Stimulated activated CD4-positive, alpha-beta T cell treated with anti-CD3 and anti-CD28 coated beads, Interleukin-1b, Interleukin-23, amount 100 ng/mL, for 1 hour (primary cell): ENCODE measurements at places on chromosomes 12 and 14.

DNA sequence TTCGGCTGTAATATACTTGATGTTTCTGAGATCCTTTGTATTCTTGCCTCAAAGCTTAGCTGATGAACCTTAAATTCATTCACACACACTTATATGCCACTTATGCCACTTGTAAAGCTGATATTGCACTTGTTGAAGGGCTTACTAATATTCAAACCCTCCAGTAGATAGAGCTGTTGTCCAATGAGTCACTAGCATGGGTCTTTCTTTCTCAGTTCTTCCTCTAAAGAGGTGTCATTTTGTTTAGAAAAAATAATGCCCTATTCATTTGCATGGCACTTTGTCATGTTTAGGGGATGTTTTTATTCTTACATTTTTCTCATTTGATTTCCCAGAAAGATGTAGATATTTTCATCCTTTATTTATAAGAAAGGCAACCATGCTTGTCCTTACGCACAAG lies 56.4 kb downstream of the MON2 start:
- DNase-seq: no peak

- DNase-seq: no peak
Observed at GRCh38 chr12:106913456-106913855, 42.3 kb upstream of the TMEM263 start.

- no peak for DNase-seq
Observed at GRCh38 chr14:91380610-91381371, 36.8 kb downstream of the CCDC88C start.

DNA sequence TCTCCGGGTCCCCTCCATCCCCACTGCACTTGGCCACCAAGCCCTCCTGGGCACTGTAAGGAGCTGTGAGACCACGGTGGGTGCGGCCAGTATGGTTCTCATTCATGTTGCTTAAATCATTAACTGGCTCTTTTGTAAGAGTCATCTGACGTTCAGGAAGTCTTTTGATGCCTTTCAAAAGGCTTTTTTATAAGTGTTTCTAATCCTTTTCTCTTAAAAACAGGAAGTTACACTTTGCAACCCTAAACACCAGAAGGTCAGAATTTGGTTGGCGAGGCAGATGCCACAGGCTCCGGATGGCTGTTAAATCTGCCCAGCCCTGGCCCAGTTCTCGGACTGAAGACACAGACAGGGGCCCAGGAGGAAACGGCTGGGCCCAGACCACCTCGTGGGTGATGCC lies 26.1 kb upstream of the DIO3 start:
- no peak for DNase-seq

DNA sequence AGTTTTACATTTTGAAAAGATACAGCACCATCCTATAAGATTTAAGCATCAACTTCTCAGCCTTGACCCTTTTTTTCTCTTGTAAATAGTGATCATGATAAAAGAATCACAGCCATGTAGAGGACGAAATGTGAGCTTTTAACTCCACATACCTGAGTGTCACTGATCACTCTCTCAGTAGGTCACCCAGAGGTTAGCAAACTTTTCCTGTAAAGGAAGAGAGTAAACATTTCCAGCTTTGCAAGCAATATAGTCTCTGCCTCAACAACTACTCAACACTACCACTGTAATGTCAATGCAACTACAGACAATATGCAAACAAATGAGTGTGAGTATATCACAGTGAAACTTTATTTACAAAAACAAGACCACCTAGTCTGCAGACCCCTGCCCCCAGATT lies 912.1 kb downstream of the DIO2 start:
- DNase-seq: no peak

- no peak for DNase-seq
Observed at GRCh38 chr12:39807043-39807442, 187.4 kb upstream of the ABCD2 start.

DNA sequence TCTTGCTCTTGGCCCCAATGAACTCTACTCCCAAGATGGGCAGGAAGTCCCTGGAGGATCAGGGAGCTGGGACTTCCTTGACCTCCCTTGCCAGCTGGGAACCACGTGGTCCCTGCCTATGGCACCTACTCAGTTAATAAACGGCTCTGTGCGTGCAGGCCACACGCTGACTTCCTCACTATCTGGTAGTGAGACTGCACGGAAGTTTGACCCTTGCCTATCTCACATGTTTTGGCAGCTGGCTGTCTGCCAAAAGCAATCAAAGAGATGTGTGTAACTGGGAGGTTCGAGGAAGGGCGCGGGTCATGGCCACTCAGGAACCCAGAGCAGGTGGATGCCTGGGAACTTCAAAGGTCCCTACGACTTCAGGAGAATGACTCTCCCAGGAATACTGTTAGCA lies 57.9 kb downstream of the RFLNA start:
- DNase-seq: no peak

DNA sequence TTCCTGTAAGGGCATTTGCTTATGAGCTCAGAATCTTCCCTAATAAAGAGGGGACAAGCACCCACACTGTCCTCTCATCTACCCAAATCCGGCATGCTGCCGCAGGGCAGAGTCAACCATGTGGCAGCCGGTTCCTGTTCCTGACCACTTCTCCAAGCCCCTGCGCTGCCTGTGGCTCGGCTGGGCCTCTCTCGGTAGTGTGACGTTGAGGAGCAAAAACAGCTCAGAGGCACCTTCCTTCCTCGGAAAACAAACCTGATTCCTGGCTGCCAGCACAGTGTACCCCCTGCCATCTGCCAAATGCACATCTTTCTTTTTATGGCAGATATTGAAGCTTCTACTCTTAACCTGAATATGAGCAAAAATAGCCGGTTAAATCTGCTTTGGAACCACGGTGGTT lies 50.5 kb downstream of the CFAP251 start:
- DNase-seq: no peak

DNA sequence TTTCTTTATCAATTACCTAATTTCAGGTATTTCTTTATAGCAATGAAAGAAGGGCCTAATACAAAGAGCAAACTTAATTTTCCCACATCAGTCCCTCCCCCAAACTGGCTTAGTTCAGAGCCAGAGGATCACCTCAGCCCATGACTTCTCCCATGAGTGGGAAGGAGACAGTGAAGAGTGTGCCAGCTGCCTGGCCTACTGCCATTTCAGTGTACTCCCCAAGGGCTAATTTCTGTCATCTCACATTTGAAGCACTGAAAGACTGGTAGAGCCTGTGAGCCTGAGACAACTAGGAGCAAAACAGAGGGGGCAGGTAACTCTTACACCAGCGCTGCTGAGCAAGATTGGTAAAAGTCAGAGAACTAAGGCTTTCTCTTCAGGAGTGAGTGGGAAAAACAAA lies 29.1 kb upstream of the ADAM20 start:
- DNase-seq: no peak

GRCh38 chr12:119693511-119693910 lies 25.6 kb downstream of the PRKAB1 start:
- no peak for DNase-seq

DNA sequence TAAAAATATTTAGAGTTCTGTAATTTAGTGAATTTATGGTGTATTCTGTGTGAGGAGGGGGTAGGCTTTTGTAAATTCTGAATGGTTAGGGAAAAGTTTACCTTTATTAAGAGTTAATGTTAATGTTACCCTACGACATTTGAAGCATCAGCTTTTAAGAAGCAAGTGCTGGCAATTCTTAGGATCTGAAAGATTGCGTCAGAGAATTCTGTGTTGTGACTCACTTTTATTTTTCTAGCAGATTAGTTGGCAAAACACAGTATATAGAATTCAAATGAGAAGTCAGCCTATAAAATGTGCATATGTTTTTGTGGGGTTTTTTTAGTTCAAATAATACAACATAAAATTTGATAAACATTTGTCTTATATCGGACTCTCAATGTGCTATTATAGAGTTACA lies 97.6 kb downstream of the RAD52 start:
- DNase-seq: no peak
